ENCODE measurements at places on chromosomes 13 and 19. TPM values are rescaled to one million over a fixed set of nuclear protein-coding genes. Genes with fewer than 3 reads are reported as not detected.
A peak's percentile ranks its signal among the peaks of the same experiment; 100 is the strongest.

GRCh38 chr13:113045251-113046127 lies 60.1 kb upstream of the F7 start:
- DNase-seq, result no peak

- DNase-seq, result no peak
Observed at GRCh38 chr13:28239374-28239773, 101.0 kb downstream of the PAN3 start.

GRCh38 chr13:79477968-79478367 lies 3.0 kb upstream of the NDFIP2 start:
- no peak for DNase-seq

DNA sequence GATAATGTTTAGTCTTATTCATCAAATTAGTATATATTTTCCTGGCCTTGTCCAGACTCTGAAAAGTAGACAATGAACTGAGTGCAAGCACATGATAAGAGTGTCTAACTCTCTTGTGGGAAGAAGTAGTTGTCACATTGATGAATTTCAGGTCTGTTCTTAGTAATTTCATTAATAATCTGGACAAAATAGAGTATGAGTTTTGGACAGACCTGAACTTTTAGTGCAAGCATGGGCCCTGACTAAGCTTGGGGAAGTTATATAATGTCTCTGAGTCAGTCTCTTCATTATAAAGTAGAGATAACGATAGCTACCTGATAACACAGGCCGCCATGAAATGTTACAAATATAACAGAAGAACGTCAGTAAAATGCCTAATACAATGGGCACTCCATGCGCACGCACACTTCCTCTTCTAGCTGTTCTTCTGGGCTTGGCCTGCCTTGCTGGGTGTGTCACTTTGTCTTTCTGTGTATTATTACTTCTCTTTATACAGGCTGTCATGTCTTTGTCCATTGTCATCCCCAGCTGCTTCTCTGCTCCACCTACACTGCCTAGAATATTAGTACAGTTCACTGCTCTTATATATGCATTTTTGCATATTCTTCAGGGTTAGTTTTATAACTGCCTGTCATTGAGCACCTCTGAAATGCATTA lies 129.1 kb upstream of the HTR2A start:
- no peak for DNase-seq

DNA sequence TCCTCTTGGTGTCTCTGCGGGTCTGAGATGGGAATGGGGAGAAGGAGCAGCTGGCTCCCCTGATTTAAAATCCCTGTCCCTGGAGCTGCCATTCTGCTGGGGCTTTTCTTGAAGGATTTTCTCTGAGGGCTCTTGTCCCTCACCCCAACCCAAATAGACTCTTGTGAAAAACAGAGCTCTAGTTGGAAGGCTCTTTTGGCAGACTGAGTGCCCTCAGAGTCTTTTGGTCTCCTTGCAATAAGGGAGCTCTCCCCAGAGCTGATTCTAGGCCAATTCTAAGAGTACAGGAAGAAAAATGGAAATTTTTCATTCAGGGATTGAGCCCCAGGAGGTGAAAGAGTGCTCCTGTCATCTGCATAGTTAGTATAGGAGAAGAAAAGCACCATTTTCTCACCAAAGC lies 238.3 kb downstream of the COG6 start:
- no peak for DNase-seq

GRCh38 chr13:47628666-47629065 lies 372.4 kb downstream of the SUCLA2 start:
- no peak for DNase-seq

DNA sequence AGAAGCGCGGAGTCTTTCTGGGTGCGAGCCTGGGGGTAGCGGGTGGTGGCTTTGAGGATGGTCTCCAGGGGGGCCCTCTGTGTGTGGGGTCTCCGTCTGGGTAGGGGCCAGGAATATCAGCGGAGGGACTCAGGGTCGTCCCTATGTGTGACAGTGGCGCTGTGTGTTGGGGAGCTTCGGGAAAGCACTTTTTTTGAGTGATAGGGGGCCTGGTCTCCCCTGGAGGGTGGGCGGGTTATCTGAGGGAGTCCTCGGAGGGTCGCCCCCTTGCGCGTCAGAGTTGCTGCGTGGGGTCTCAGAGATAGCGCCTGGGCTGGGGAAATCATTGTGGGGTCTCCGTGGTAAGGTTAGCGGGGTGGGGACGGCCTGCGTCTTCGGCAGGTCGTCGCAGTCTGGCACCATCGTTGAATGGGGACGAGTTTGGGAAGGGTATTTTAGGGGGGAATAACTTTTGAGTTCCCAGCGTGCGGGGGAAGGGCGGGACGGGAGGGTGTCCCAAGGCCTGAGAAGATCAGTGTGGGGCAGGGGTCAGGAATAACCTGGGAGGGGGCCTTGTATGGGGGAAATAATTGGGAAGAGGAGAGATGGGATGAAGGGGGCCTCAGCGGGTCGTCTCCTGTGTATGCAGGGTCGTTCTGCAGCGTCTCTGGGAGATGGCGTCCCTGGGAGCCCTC lies 857 bp downstream of the IER2 start:
- peak; percentile 32 for DNase-seq

GRCh38 chr19:54017261-54017660 lies 25.8 kb downstream of the CACNG6 start:
- DNase-seq, result no peak

- no peak for DNase-seq
Observed at GRCh38 chr13:94247890-94248289, 231.6 kb downstream of the DCT start.

The OR7A10 gene
- not detected for polyA plus RNA-seq

The PARP4 gene
- 24.7 TPM for polyA plus RNA-seq

The SYNGR4 gene
- polyA plus RNA-seq, result not detected

The ZNF878 gene
- polyA plus RNA-seq, result 0.31 TPM

The PCP2 gene
- not detected for polyA plus RNA-seq

The TLE2 gene
- polyA plus RNA-seq, result 30.8 TPM

The LRCH1 gene
- polyA plus RNA-seq, result 20.7 TPM

The SERPINE3 gene
- polyA plus RNA-seq, result 0.14 TPM

The DZIP1 gene
- 26.7 TPM for polyA plus RNA-seq

The KCNN1 gene
- polyA plus RNA-seq, result 0.63 TPM

All from hindlimb muscle (tissue), 1 donor.